ENCODE measurements at places on chromosomes 11 and 22.
A peak's percentile ranks its signal among the peaks of the same experiment; 100 is the strongest.

GRCh38 chr11:112732031-112732430 is 229.2 kb upstream of the NCAM1 start:
- no peak for DNase-seq

GRCh38 chr22:23205339-23206049 is 25.2 kb downstream of the BCR start:
- DNase-seq, result no peak

- no peak for DNase-seq
These were observed 26.2 kb downstream of the MTMR2 start for GRCh38 chr11:95897731-95898130.

GRCh38 chr11:113161711-113162591 is 152.4 kb upstream of the TTC12 start:
- no peak for DNase-seq

DNA sequence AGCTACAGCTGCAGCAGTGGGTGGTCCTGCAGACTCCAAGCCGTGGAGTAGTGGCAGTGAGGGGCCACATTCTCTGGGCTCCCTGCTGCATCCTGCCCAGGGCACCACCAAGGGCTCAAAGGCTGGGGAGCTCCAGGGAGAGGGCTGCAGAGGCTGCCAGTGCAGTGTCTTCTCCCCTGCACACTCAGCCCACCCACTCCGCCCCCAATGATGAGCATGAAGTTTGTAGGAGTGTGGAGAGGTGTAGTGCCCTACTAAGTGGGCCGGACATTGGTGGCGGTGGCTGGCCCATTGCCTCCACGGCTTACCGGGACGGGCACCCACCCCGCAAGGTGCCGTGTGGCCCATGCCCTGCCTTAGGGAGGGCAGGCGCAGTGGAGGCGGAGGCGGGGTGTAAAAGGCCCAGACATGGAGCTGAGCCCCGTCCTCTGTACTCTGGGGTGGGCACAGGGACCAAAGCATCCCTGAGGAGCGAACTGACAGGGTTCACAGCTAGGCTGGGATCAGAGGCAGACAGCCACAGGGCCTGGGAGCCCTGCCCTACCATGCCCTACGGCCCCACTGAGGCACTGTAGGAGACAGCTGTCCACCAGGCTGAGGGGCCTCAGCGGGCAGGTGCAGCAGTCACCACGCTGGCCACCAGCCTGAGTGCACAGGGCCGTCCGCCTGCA is 18.9 kb downstream of the ARVCF start:
- no peak for DNase-seq

DNA sequence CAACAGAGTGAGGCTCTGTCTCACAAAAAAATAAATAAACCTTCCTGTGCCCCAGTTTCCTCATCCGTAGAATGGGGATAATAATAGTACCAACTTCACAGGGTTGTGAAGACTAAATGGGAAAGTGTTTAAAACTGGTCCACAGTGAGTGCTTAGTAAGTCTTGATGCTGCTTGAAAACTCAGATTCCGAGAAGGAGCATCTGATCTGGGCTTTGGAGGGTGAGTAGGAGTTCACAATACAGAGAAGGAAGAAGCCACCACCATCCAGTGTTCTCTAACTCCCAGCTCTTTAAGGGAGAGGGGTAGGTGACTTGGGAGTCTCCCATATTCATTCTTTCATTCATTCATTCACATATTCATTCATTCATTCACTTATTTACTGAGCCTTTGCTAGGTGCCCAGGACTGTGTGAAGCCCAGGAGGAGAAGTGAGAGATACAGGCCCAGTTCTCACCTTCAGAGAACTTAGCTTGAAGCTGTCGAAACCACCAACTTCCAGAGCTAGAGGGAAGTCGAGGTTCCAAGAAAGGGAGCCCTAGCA is 17.7 kb downstream of the CYTH4 start:
- no peak for DNase-seq

DNA sequence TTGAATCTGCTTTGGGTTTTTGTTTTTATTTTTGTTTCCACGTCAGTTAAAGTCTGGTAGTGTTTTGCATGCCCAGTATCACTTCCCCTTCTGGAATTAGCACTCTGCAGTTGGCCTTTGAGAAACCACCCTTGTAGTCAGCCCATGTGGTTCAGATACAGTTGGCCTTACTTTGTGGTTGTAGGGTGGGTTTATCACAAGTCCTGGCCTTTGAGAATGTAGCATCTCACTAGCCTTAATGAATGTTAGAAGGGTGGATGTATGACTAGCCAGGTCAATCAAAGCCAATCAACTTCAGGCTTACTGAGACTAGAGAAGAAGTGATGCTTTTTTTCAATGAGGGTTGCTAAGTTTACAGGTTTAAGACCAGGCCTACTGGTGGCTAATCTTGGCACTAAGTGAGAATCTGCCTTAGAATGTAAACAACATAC is 19.8 kb downstream of the ARL14EP start:
- no peak for DNase-seq

DNA sequence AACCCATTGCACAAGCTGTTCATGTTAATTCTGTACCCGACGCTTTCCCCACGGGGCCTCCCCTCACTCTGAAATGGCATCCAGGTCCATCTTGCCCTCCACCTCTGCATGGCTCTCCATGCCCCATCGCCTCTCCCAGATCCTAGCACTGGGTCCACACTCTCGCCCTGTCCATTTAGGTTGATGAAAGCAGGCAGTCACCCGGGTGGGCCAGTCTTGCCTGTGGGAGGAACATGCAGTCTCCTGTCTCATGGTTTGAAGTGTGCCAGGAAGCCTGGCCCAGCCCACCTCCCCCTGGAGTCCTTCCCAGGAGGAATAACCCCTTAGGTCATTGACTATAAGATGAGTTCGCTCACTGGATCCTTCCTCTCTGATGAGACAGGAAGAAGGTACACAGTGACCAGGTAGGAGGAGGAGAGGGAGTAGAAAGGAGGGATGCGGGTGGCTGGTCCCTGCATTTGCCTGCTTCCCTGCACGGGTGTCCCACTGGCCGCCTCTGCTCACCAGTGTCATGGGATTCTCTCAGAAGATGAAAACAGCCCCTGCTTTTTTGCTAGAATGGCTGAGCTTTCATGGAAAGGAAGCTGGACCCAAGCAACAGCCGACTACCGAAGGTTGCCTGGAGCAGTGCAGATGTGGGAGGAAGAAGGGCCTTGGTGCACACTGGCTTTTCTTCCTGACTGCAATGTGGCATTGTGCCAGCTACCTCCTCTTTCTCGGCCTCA is 6.8 kb downstream of the TMEM121B start:
- DNase-seq, result no peak

GRCh38 chr11:64369440-64370421 is 10.8 kb downstream of the RPS6KA4 start:
- no peak for DNase-seq

GRCh38 chr11:91698845-91699244 is 525.8 kb upstream of the FAT3 start:
- DNase-seq, result no peak

GRCh38 chr11:41449483-41450050 is 9.9 kb downstream of the LRRC4C start:
- no peak for DNase-seq

DNA sequence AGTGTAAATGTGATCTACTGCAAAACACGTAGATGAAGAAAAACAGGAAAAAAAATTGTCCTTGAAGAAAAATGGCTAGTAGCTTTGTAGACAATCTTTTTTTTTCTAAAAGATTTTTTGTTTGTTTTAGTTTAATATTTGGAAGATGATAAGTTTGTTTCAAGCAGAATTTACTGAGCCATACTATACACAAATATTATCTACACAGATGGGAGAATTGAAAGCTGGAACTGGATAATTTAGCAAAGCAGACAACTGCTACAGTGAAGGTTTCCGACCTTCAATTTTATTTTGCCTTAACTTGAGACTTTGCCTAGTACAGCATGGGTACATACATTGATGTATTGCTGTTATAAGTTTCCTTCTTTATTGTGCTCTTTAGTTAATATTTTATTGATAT is 313.0 kb upstream of the PDGFD start:
- DNase-seq, result no peak

- DNase-seq, result no peak
These were observed 103.4 kb upstream of the OLFML1 start for GRCh38 chr11:7381937-7382336.

DNA sequence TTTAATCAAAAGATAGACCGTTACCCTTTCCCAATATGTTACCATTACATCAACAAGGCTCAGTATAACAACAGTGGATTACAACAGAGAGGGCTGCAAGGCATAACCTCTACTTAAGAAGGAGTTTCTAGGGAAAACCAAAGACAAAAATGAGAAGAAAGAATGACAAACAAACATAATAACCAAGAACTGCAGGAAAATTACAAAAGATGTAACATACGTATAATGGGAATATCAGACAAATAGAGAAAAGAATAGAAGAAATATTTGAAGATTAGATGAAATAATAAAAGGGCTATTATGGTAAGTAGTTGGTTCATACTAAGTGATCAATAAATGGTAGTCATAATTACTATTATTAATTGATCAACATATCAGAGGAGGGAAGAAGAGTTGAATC is 39.1 kb downstream of the SPON1 start:
- no peak for DNase-seq

GRCh38 chr11:20668844-20669819 is at the start of gene NELL1:
Gene NELL1, plus strand, starts transcription at chr11:20669586.
- DNase-seq, result no peak

GRCh38 chr11:71179877-71180605 is 72.3 kb downstream of the SHANK2 start:
- DNase-seq, result peak; percentile 33

GRCh38 chr11:60941371-60942119 is 10.4 kb downstream of the SLC15A3 start:
- DNase-seq, result no peak

DNA sequence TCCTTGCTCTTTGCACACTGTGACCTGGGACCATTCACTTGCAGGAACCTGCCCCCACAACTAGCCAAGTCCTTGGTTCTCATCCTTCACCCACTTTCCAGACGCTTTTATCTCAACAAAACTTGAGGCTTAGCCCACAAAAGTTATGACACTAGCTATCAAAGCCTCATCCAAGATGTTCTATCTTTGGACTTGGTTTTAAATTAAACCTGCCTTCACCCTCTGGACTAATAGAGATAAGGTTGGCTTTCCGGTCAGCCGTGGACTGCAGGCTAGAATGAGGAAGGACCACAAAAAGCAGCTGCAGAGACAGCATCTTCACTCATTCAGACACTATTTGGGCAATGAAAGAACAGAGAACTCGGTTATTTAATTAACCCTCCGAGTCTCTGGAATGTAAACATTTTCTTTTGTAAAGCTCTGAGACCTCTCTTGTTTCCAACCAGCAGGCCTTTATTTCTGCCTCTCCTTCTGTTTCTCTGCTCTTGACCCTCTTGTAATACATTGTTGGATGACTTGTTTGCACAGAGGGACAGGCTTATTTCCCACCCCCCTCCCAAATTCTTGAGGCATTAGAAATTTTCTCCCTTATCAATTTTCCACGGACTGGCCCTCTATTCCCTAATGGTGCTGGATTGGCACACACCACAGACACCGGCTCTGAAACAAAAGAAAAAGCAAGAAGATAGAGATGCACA is 41.4 kb downstream of the ARL14EP start:
- no peak for DNase-seq

- DNase-seq, result no peak
These were observed 70.2 kb downstream of the DDX10 start for GRCh38 chr11:108734956-108735559.

DNA sequence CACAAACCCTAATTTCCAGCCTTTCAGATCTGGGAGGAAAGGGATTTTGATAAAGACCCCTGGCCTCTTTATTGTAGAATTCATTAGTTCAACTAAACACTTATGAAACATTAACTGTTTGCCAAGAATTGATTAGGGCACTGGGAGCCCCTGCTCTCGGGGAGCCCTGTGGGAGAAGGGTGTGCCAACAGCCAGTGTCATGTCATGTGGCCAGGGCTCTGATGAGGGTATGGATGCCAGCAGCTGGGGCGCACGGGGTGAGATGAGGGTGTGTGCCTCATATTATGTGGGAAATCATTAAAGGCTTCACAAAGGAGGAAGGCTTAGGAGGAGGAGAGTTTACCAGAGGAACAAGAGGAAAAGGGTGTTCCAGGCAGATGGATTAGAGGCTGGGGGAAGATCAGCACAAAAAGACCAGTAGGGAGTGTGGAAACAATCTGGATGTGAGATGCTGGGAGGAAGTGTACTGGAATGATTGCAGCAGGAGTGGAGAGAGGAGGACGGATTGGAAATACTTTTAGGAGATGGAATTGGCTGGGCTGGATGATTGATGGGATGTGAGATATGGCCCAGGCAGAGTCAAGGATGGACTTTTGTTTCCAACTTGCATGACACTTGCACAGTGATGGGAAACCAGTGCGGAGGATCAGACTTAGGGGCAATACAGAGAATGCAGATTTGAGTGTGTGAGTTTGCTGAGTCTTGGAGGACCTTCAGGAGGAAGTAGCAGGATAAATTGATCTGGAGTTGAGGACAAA is 137.8 kb downstream of the CSNK2A3 start:
- no peak for DNase-seq

DNA sequence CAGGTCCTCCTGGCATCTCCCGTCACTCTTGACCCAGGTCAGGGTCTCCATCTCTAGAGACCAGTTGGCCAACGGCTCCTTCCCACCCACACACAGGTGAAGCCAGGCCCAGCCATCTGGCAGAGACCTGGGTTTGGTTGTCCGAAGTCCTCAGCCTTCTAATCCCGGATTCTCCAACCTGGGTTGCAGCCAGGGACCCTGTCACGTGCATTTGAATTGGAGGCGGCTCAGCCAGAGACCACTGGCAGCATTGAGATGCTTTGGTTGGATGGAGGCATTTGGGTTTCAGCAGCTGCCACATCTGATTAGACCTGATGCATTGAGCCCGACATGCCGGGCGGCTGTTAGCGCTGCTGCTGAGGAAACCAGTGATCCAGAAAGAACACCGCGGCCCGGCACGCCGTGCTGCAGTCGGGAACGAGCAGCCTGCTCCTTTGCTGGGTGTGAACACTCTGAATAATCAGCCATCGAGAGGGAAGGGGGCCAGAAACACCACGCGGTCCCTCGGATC is 163.2 kb downstream of the BRD1 start:
- no peak for DNase-seq

GRCh38 chr11:125452125-125452470 is 44.0 kb downstream of the FEZ1 start:
- DNase-seq, result no peak

- no peak for DNase-seq
These were observed 14.0 kb downstream of the IGLL1 start for GRCh38 chr22:23565915-23566704.

DNA sequence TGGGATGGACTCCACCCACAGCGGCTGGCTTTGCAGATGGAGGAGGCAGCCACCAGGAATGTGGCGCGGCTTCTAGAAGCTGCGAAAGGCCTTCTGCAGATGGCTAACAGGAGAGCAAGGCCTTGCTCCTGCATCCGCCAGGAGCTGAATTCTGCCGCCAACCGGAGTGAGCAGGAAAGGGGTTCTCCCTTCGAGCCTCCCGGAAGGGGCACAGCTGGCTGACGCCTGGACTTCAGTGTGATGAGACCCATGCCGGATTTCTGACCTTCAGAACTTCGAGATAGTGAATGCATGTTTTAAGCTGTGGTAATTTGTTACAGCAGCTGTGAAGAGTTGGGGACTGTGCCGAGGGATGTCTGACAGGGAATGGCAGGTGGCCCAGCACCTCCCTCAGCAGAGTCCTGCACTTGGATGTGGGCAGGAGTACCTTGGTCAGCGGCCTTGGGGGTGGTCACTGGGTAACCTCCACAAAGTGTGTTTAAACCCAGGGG is 7.7 kb downstream of the TBC1D22A start:
- no peak for DNase-seq

GRCh38 chr11:123052901-123053721 is 8.8 kb downstream of the HSPA8 start:
- DNase-seq, result no peak

- DNase-seq, result no peak
These were observed 14.1 kb downstream of the PATZ1 start for GRCh38 chr22:31332010-31332409.

GRCh38 chr22:25134028-25134427 is 65.6 kb upstream of the CRYBB3 start:
- peak; percentile 78 for DNase-seq

GRCh38 chr22:49668402-49668801 is 159.3 kb downstream of the BRD1 start:
- DNase-seq, result no peak

Data from colonic mucosa (tissue), 4 donors.